Brain (organoid and tissue), 16 donors: ENCODE measurements at places on chromosomes 3 and 15. TPM values are rescaled to one million over a fixed set of nuclear protein-coding genes. Genes with fewer than 3 reads are reported as not detected.

The GREM1 gene
- polyA plus RNA-seq, result 4.4 TPM

The ANKUB1 gene
- polyA plus RNA-seq, result not detected

The ZIC4 gene
- polyA plus RNA-seq, result 0.49 TPM

The GABRB3 gene
- 61.1 TPM for polyA plus RNA-seq

The MYLK gene
- 24.3 TPM for polyA plus RNA-seq

The USP8 gene
- 17.2 TPM for polyA plus RNA-seq

The PPP1R14D gene
- polyA plus RNA-seq, result 0.66 TPM

The KNL1 gene
- polyA plus RNA-seq, result 4.8 TPM

The CHRM5 gene
- 4.4 TPM for polyA plus RNA-seq

The ATP2C1 gene
- polyA plus RNA-seq, result 92.0 TPM

The OXTR gene
- polyA plus RNA-seq, result 0.42 TPM

The IL5RA gene
- polyA plus RNA-seq, result 8.1 TPM

The KBTBD8 gene
- polyA plus RNA-seq, result 0.66 TPM

The TUBGCP4 gene
- polyA plus RNA-seq, result 20.7 TPM

The TLR9 gene
- 0.19 TPM for polyA plus RNA-seq

The GRAMD1C gene
- polyA plus RNA-seq, result 3.0 TPM

The EAF2 gene
- 2.7 TPM for polyA plus RNA-seq

The SNX22 gene
- 13.4 TPM for polyA plus RNA-seq

The IQCF5 gene
- not detected for polyA plus RNA-seq

The OIP5 gene
- 9.2 TPM for polyA plus RNA-seq

The CHRNA5 gene
- 3.9 TPM for polyA plus RNA-seq

The CRABP1 gene
- 118 TPM for polyA plus RNA-seq

The SST gene
- polyA plus RNA-seq, result 140 TPM

The ACTC1 gene
- polyA plus RNA-seq, result 1.2 TPM

The NRROS gene
- polyA plus RNA-seq, result 1.4 TPM

The AHSG gene
- not detected for polyA plus RNA-seq

The WNT5A gene
- polyA plus RNA-seq, result 0.34 TPM

The SCG3 gene
- polyA plus RNA-seq, result 144 TPM

The FBXW12 gene
- not detected for polyA plus RNA-seq

The GOLGA8S gene
- polyA plus RNA-seq, result not detected

The FAM131A gene
- 71.5 TPM for polyA plus RNA-seq

The HTR3E gene
- not detected for polyA plus RNA-seq

The ROBO2 gene
- polyA plus RNA-seq, result 3.8 TPM

The PRR20G gene
- polyA plus RNA-seq, result not detected

The ZNF774 gene
- 2.3 TPM for polyA plus RNA-seq

The CCR3 gene
- polyA plus RNA-seq, result not detected

The ACP3 gene
- polyA plus RNA-seq, result 0.76 TPM

The TMOD2 gene
- polyA plus RNA-seq, result 14.9 TPM

The CCR9 gene
- polyA plus RNA-seq, result 0.25 TPM

The RBPMS2 gene
- 4.5 TPM for polyA plus RNA-seq

The AMIGO3 gene
- 2.0 TPM for polyA plus RNA-seq

The HACL1 gene
- 10.7 TPM for polyA plus RNA-seq

The MRPL47 gene
- polyA plus RNA-seq, result 25.4 TPM

The SI gene
- not detected for polyA plus RNA-seq

The TMCO5A gene
- polyA plus RNA-seq, result not detected

The ZNF385D gene
- polyA plus RNA-seq, result 0.75 TPM

The SERPINI1 gene
- polyA plus RNA-seq, result 55.2 TPM

The RTP3 gene
- not detected for polyA plus RNA-seq

The WDR93 gene
- polyA plus RNA-seq, result 0.32 TPM

The ITGB5 gene
- polyA plus RNA-seq, result 18.8 TPM

The PTH1R gene
- 10.9 TPM for polyA plus RNA-seq

The FRG2C gene
- not detected for polyA plus RNA-seq

The ASB7 gene
- 3.8 TPM for polyA plus RNA-seq
